ENCODE measurements at places on chromosomes 16 and 17.

- DNase-seq, result no peak
Observed at GRCh38 chr17:83101805-83102480, 22.5 kb downstream of the METRNL start.

GRCh38 chr16:50991436-50991835 is 159.6 kb downstream of the SALL1 start:
- DNase-seq, result no peak

DNA sequence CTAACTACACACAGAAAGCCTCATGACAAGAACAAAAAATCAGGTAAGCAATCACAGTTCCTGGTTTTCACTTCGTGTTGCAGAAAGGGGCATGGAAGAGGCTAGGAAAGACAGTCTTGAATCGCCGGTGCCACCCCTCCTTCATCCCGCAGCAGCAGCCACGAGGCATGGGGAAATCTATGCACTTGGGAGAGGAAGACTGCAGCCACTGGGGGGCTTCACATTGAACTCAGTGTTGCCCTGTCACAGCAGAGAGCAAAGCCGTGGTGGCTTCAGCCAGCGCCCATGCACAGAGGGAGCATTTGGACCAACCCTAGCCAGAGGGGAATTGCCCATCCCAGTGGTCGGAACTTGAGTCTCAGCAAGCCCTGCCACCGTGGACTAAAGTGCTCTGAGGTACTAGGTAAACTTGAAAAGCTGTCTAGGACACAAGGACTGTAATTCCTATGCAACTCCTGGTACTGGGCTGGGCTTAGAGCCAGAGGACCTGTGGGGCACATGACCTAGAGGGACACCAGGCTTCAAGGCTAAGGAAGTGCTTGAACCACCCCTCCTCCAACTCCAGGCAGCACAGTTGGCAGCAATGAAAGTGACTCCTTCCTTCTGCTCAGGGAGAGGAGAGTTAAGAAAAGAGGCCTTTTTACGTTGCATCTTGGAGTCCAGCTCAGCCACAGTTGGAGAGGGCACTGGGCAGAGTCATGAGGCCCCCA is 35.2 kb upstream of the ATP2C2 start:
- DNase-seq, result no peak

GRCh38 chr17:8100111-8100510 is 12.6 kb upstream of the ALOX12B start:
- DNase-seq, result no peak

DNA sequence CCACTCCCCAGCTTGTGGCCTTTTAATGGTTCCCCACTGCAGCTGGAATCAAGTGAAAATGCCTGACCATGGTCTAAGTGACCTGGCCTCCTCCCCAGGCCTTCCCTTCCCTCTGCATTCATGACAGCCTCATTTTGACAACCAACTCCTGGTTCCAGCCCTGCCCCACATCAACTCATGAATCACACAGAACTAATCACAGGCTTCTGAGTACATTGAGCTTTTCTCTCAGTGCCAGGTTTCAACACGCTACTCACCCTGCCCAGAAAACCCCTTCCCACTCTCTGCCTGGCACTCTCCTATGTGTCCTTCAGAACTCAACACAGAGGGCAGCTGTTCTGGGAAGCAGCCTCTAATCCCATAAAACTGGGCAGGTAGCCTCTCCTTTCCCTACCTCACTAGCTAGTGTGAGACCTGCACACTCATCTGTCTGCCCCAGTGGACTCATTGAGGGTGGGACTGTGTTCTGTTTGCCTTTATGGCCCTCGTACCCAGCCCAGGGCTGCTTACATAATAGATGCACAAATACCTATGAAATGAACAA is 313.6 kb downstream of the GRIN2A start:
- no peak for DNase-seq

DNA sequence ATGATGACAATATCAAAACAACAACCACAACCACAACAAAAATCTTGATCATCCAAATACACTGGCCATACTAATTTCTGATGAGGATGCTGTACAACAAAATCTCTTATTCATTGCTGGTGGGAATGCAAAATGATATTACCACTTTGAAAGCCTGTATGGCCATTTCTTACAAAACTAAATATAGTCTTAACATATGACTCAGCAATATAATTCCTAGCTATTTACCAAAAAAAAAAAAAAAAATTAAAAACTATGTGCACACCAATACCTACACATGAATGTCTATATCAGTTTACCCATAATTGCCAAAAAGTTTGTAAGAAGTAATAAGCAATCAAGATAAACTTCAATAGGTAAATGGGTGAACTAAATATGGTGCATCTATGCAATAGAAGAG is 1379.7 kb downstream of the CDH11 start:
- DNase-seq, result no peak

DNA sequence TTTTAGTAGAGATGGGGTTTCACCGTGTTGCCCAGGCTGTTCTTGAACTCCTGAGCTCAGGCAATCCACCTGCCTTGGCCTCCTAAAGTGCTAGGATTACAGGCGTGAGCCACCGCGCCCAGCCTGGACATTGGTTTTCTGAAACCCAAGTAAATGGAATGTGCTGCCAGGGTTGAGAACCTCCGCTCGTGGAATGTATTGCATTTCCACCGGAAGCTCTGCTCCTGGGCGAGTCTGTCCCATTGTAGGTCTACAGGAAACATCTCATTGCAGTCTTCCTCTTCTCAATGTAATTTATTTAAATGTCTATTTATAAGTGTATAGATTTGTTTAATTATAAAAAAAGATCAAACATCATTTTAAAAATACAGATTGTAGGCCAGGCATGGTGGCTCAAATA is 57.4 kb upstream of the HAPSTR1 start:
- DNase-seq, result no peak

- no peak for DNase-seq
Observed at GRCh38 chr16:70331588-70332358, 14.9 kb upstream of the DDX19A start.

DNA sequence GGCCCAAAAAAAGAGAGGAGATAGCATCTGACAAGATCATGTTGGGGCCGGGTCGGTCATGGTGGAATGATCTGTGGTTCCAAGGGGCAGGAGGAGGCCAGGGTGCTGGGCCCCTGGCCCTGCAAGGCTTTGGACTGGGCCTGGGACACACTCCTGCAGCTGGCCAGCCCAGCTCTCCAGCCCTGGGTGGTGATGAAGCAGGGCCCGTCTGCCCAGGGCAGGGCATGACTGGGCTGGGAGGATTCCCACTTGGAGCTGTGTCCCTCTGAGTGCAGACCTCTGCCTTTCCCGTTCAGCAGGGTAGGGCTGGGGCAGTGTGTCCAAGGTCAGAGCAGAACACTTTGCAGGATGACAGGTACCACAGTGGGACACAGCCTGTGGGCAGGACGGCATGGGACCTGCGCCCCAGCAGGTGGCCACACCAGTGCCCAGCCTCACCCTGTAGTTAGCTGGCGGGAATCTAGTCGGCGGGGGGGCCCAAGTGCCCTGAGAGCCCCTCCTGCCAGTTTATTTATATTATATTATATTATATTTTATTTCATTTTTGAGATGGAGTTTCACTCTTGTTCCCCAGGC is 27.6 kb upstream of the MYO15B start:
- DNase-seq, result no peak

DNA sequence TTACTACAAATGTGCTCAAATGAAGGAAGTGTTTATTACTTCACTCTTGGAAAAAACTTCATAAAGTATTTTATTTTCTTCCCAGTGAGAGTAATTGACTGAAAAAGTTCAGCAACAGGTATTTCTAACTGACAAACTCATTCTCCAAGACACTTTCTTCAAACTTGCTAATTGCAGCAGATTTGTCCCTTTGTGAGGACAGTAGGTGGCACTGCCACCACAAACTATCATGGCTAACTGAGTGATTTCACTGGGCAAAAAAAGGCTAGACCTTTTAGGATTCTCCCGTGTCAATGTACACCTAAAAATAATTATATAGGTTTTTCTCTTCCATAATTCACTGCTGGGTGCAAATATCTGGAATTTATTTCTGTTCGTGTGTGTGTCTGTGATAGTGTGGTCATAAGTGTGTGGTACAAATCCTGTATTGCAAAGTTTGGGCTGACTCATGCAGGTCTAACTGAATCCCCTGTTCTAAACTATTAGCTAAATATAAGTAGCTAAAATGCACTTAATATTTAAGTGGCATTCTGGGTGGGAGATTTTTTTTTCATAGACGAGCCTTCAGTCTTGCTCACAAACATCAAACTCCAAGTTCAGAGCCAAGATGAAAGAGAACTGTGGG is 3.9 kb downstream of the HS3ST3A1 start:
- DNase-seq, result no peak

DNA sequence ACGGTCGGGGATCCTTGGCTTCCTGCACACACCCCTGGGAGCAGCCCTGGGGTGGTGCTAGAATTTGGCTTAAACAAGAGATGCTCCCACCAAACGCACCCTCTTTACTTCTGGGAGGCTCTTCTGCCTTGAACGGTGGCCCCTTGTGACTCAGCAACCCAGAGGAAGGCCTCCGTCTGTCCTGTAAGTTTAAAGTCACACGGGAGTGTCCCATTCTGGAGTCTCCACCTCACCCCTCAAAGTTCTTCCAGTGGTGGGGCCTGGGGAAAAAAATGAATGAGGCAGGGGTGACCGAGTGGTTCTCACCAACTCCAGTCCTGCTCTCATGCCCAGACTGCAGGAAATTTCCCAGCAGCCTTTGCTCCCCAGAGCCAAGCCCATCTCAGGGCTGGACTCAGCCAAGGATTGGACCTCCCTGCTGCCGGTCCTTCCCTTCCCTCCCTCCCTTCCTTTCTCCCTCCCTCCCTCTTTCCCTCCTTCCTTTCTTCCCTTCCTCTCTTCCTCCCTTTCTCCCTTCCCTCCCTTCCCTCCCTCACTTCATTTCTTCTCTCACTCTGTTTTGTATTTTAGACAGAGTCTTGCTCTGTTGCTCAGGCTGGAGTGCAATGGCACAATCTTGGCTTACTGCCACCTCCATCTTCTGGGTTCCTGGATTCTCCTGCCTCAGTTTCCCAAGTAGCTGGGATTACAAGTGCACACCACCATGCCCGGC is 11.4 kb downstream of the ITGAD start:
- no peak for DNase-seq

DNA sequence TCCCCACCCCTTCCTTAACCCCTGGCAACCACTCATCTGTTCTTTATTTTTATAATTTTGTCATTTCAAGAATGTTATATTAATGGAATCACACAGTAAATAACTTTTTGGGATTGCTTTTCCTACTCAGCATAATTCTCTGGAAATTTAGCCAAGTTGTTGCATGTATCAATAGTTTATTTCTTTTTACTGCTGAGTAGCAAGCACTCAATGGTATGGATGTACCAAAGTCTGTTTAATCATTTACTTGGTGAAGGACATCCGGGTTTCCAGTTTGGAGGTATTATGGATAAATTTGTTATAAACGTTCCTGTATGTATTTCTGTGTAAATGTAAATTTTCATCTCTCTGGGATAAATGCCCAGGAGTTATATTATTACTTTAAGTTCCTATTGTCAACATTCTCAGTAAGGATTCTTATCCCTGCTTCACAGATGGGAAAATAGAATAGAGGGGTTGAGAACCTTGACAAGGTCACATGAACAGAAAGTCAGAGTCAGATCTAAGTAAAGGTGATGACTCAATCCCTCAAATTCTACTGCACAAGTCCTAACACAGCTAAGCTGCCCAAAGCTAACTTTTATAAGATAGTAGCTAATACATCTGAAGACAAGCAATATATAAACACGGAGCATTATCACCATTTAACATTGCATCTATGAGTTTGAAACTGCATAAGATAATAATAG is 62.4 kb upstream of the MTMR4 start:
- DNase-seq, result no peak

DNA sequence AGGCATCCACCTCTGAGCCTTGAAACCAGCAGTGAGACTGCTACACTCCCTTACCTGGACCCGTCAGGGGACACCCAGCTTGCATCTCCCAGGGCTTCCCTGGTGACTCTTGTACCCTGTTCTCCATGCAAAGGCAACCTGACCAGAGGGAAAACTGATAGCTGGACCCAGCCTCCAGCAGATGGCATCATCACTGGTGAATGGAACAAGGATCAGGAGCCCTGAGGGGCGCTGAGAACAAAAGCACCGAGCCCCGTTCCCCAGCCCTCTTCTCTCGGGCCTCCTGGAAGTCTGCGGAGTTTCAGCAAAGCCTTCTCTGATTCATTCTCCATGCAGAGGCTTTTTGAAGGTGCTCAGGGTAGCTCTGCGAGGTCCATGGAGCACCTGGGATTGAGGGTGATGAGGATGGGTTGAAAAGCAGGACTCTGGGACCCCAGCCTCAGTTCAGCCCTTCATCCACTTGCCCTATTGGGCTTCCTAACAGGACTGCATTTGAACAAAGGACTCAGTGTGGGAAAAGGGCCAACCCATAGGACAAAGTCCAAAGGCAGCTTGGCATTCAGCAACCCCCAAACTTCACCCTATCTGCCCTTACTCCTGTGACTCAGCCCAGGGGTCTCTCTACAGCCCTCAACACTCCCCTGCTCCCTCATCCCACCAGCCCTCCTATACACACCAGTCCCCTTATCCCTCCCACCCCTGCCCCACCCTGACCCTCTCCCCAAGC is 45.0 kb upstream of the LHX1 start:
- no peak for DNase-seq

DNA sequence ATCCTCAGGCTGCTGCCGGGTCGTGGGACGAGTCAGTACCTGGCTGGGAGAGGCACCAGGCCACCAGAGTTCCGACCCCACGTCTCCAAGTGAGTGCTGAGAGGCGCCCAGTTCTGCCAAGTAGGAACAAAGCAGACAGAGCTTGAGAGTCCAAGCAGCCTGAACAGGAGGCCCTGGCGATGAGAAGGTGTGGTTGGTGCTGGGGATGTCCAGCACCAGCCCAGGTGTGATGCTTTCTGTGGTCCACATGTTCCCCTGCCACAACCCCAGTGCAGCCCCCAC is 10.8 kb downstream of the TAX1BP3 start:
- DNase-seq, result no peak

DNA sequence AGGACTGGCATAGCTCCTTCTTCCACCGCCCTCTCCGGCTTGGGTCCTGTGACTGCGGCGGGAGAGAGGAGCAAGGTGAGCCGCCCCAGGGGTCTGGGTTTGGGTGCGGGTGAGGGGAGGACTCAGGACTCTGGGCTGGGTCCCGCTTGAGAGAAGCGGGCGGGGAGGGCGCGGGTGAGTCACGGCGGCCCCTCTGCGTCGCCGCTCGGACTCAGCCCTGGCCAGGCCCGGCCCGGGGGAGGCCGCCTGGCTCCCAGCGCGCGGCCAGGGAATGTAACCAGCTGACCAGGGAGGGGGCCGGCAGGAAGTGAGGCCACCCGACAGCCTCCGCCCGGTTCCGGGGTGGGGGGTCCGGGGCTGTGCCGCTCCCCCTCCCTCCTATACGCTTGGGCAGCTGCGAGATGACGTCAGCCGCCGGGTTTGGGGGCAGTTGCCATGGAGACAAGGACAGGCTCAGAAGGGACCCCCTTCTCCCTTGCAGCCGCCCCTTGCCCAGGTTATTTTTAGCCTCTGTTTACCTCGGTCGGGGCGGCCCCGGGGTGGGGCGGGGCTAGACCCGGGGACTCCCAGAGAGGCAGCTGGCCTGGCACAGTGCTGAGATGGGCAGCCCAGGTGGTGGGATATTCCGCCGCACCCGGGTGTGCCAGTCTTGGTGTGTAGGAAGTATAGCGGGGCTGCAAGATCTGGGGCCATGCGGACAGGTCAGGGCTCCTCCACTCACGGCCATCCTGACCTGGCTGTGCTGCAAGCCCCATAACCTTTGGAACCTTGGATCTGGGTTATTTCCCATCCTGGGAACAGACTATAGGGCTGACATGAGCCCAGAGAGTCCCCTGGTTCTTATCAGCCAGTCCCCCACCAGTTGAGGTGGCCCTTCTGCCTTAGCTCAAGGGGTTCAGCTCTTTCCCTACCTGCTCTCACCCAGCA is 1.6 kb downstream of the RIPOR1 start:
- DNase-seq, result no peak

All from NCI-H1417 treated with DMSO at 0.1 percent for 48 hours (cell line).